NCI-H1105 (cell line): ENCODE measurements at places on chromosomes 5 and 9.

DNA sequence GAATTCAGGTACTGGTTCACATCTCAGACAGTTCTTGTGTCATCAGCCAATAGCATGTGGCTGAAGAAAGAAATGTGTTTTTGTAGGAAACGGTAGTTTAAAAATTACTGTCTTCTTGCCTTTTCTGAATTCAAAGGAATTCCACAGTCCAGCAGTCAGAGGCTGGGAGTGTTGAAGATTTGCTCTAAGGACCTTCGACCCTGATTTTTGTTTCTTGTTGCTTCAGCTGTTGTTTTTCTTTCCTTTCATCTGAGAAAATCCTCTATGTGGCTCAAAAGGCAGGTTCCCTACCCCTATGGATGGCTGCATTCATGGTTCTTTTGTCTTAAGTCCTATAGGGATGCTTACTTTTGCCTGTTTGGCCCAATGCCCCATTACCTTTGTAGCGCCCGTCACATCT is 304.9 kb downstream of the TMEM167A start:
- DNase-seq, result no peak

- DNase-seq, result no peak
Observed at GRCh38 chr5:174172152-174172551, 126.6 kb downstream of the NSG2 start.

- DNase-seq, result no peak
Observed at GRCh38 chr5:201672-202071, 10.4 kb downstream of the LRRC14B start.

GRCh38 chr9:106643211-106643930 is 219.6 kb upstream of the ZNF462 start:
- DNase-seq, result no peak

- DNase-seq, result no peak
Observed at GRCh38 chr5:119895066-119895465, 265.7 kb downstream of the FAM170A start.

DNA sequence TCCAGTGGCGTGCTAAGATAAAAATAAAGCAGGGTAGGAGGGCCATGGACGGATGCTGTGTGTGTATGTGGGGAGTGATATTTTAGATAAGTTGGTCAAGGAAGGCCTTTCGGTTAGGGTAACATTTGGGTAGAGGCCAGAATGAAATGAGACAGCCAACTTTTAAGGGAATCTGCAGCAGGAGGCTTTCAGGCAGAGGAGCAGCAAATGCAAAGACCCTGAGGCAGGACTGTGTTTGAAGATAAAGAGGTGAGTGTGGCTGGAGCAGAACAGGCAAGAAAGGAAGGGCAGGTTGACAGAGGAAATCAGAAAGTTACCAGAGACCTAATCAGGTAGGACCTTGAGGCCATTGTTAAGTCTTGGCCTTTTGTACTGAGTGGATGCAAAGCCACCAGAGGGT is 106.2 kb downstream of the MAST4 start:
- DNase-seq, result no peak

DNA sequence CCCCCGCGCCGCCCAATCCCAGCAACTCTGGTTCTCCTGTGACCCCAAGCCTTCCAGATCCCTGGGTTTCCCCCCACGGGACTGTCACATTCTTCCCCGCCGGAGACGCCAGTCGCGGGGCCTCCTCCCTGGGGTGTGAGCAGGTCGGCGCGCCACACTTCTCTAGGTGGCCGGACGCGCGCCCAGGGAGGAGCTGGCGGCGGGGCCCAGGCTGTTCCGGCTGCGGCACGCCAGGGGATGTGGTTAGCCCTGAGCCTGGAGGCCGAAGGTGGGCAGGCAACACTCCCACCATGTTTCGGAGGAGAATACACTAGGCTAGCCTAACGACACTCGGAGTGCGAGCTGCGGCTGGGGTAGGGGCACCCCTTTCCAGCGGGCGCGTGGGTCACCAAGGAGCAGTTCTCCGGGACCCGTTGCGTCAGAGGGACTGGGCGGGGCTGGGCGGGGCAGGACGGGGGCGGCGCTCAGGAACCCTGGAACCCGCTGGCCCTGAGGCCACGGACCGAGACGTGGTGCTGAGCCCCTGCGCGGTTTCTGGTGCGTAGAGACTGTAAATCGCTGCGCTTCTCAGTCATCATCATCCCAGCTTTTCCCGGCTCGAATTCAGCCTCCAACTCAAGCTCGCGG is at the start of gene SLC27A6:
Gene SLC27A6 (plus strand): TSS at position 478 of the 627 bp plus-strand sequence. CDS start 650 bp downstream, outside the sequence.
- DNase-seq, result no peak

- DNase-seq, result no peak
Observed at GRCh38 chr5:81749561-81750307, 1.2 kb downstream of the SSBP2 start.

- no peak for DNase-seq
Observed at GRCh38 chr5:32785611-32786254, 74.6 kb downstream of the NPR3 start.

GRCh38 chr9:92432972-92433548 is 8.8 kb upstream of the OMD start:
- no peak for DNase-seq

- no peak for DNase-seq
Observed at GRCh38 chr5:151015974-151016587, 4.3 kb upstream of the GPX3 start.

DNA sequence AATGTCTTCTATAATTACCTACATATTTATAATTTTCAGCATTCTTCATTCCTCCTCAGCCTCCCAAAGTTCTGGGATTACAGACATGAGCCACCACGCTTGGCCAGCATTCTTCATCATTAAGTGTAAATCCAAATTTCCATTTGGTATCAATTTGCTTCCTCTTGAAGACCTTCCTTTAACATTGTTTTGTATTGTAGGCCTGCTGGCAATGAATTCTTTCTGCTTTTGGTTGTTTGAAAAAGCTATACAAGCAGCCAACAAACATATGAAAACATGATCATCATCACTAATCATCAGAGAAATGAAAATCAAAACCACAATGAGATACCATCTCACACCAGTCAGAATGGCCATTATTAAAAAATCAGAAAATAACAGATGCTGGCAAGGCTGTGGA is 56.4 kb downstream of the GCNT4 start:
- no peak for DNase-seq

- no peak for DNase-seq
Observed at GRCh38 chr9:126853667-126854066, 6.8 kb upstream of the ZBTB34 start.

DNA sequence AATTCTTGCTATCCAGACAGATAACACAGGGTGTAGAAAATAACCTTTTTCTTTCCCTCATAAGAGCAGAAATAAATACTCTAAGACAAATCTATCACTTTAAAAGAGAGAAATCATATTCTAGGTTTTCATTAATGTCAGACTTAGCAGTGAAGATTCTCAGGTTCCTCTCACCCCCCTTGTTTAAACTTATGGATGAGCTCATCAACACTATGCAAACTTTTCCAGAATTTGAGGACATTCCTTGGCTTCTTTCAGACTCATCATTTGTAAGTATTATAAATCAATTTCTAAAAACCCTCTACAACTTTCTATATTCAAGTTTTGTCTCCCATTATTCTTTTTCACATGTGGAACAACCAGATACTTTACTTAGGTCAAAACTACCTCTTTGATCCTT is 374.9 kb upstream of the TRPC7 start:
- no peak for DNase-seq

DNA sequence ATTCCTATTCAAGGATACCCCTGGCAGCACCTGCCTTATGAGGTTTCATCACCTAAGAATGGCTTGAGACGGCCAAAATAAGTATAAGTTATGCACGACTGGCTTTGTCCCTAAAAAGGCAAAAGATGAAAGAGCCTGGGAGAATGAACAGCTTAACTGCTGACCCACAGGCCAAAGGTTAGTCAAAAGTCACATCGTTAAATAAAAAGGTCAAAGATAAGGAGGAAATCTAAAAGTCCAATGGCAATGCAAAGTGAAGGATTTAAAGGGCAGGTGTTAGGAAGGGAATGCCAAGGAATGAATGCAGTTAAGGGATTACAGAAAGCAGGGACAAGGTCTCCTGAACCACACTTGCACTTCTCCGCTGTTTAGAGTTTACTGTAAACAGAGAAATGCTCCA is 5.6 kb downstream of the TAL2 start:
- no peak for DNase-seq

GRCh38 chr5:93117751-93118531 is 463.1 kb downstream of the NR2F1-AS1 start:
- no peak for DNase-seq
